CD4-positive, alpha-beta memory T cell (primary cell): ENCODE measurements at places on chromosomes 3 and 15.

GRCh38 chr3:77799278-77799677, 759.4 kb downstream of the ROBO2 start:
- no peak for DNase-seq

GRCh38 chr15:64930019-64930652, 18.4 kb downstream of the ANKDD1A start:
- no peak for DNase-seq

- DNase-seq, result no peak
Observed at GRCh38 chr3:63351159-63352007, 73.3 kb downstream of the SYNPR start.

- DNase-seq, result no peak
Observed at GRCh38 chr3:127182431-127182830, 10.5 kb upstream of the PRR23E start.

GRCh38 chr3:186825294-186825821, 17.2 kb upstream of the ADIPOQ start:
- no peak for DNase-seq

DNA sequence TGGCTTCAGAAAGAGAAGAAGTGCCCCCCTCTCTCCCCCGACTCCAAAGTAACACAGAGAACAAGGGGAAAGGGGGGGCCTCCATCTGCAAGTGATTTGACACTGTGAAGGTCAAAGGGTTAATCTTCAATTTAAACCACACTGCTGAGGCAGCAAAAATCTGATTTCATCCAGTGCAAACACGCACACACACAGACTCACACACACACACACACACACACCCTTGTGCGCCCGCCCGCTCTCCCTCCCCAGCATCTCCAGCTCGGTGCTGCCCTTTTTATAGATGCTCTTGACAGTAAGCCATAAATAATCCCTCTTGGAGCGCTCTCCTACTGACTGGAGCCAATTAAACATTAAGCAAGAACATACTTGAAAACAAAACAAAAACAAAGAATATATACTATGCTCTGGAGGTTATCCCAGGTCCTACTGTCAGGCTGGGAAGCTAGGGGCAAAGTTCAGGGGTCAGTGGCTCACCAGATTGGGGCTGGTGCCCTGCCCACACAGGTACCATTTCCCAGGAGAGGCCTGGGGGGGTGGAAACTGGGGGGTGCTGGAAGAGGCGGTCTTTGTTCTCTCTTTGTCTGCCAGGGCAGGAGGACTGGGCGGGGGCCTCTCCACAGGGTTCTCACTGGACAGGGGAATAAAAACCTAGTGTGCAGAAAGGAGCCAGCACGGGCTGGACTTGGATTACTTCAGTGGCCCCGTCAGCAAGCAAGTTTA, 16.3 kb downstream of the BMF start:
- no peak for DNase-seq

- DNase-seq, result no peak
Observed at GRCh38 chr3:86990734-86991481, at the start of gene VGLL3. TSS of gene VGLL3 (minus strand) at chr3:86991149. CDS start at chr3:86990743, 406 bp downstream.

GRCh38 chr3:48776854-48777253, 59.8 kb upstream of the IP6K2 start:
- DNase-seq, result no peak

DNA sequence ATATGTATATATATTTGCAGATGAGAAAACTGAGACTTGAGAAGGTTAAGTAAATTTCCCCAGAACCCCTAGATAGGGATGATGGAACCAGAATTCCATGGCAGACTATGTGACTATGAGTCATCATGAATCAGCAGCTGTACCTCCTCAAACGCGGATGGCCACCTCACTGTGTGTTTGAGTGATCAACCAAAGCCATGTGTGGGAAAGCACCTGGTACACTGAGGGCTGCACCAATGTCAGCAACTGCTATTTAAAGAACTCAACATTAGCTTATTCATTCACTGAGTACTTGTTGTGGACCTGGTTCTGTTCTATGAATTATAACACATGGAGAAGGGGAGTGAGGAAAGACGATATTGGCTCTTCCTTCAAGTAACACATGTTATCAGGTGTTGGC, 377.0 kb downstream of the GAP43 start:
- DNase-seq, result no peak

DNA sequence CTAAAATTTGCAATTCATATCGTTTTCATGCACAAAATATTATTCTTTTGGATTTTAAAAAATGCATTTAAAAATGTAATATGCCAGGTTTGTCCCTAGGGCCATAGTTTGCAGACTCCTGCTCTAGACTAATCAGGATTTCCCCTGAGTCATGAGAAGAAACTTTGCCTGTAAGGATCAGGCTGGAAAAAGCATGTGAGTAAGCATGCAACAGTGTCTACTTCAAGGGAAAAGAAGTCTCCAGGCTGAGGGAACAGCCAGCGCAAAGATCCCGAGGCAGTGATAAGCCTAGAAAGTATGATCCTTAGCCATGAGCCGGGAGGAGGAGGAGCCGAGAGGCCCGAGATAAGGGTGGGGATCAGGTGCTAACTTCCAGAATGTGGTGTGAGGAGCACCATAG, 382.8 kb upstream of the CFAP20DC start:
- DNase-seq, result no peak

- no peak for DNase-seq
Observed at GRCh38 chr3:31265646-31266428, 266.9 kb upstream of the STT3B start.

DNA sequence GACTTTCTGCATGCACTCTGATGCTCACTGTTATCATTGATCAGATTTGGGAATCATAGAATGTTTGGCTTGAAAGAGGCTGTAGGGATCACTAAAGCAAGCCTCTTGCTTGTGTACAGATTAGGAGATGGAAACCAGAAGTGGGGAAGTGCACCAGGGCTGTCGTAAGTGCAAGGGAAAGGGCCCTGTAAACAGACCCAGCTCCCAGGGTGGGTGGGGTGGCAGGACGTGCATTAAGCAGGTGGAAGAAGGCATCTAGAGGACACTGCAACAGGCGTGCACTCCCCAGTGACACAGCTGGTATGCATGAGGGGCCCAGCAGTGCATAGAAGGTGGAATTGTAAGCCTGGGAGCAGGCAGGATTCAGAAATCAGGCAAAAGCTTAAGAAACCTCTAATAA, 58.0 kb upstream of the SLC7A14 start:
- DNase-seq, result no peak

GRCh38 chr15:84736375-84736774, 12.0 kb upstream of the ZNF592 start:
- peak; percentile 80 for DNase-seq

- DNase-seq, result no peak
Observed at GRCh38 chr3:196645897-196646665, 6.6 kb downstream of the NRROS start.

GRCh38 chr3:32186097-32186496, 52.4 kb upstream of the CMTM8 start:
- DNase-seq, result no peak

- peak; percentile 82 for DNase-seq
Observed at GRCh38 chr3:46693038-46693891, at the start of gene ALS2CL. TSS of gene ALS2CL (minus strand) at chr3:46693679. CDS start at chr3:46689440, 4,239 bp downstream.
